Airway epithelial cell (primary cell): ENCODE measurements at places on chromosomes 6 and 20. TPM values are rescaled to one million over a fixed set of nuclear protein-coding genes. Genes with fewer than 3 reads are reported as not detected.

The SIRPB2 gene
- 0.23 and 0.49 TPM in 2 replicates for total RNA-seq

The CTAGE9 gene
- not detected in 2 replicates for total RNA-seq

The C6orf163 gene
- 0.56 and 1.1 TPM in 2 replicates for total RNA-seq

The DDO gene
- not detected in 2 replicates for total RNA-seq

The VPS52 gene
- total RNA-seq: 20.4 and 33.0 TPM in 2 replicates

The WFDC2 gene
- 1.3 and 4.9 TPM in 2 replicates for total RNA-seq

The HLA-DOA gene
- total RNA-seq: 0.07 TPM in 1 of 2 replicates, not detected in the other

The DNAH8 gene
- total RNA-seq: not detected in 2 replicates

The BPIFB4 gene
- not detected in 2 replicates for total RNA-seq

The KCNB1 gene
- not detected in 2 replicates for total RNA-seq

The E2F3 gene
- 4.5 and 7.1 TPM in 2 replicates for total RNA-seq

The APOBEC2 gene
- total RNA-seq: 0.63 TPM in 1 of 2 replicates, not detected in the other
